ENCODE measurements at places on chromosomes 5 and 9.
A peak's percentile ranks its signal among the peaks of the same experiment; 100 is the strongest.

DNA sequence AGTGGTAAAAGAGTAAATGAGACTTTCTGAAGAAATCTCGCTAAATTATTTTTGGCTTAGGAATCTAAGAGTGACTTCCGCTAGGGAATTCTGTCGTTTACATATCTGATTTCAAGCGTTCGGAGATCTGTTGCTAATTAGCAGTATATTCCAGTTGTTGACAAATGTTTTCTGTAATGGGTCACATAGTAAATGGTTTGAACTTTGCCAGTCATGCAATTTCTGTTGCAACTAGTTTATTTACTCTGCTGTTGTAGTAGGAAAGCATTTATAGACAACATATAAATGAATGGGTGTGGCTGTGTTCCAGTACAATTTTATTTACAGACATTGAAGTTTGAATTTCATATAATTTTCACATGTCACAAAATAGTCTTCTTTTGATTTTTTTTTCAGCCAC lies 57.4 kb upstream of the JAK2 start:
- peak; percentile 13 for DNase-seq

DNA sequence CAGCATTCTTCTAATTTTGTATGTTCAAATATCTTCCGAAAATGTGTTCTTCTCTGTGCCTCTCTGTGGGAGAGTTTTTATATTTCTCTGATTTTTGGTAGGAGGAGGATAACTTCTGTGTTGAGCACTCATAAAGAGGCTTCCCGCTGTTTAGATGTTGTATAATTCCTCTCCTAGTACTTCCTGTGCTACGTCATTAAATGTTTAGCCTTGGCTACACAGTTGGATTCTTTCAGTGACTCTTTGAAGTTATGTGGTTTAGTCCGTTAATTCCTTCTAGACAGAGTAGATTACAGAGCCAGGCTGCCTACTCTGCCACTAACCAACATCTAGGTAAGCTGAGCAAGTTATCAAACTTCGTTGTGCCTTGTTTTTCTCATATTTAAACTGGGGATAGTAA lies 302.6 kb downstream of the OSTF1 start:
- no peak for DNase-seq

DNA sequence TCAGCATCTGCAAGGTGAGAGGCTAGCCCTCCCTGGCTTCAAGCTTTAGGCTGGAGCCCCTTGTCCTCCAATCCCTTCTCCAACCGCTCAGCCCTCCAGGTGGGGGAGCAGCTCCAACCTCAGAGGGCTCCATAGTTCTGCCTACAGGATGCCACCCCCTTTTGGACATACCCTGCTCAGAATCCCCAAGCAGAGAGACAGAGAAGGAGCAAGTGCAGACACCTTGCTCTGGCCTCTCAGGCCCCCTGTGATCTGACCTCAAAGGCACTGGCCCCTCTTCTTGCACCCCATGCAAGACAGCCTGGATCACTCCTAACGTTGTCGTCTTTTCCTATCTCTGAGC lies 101.6 kb downstream of the C5orf15 start:
- DNase-seq, result no peak

DNA sequence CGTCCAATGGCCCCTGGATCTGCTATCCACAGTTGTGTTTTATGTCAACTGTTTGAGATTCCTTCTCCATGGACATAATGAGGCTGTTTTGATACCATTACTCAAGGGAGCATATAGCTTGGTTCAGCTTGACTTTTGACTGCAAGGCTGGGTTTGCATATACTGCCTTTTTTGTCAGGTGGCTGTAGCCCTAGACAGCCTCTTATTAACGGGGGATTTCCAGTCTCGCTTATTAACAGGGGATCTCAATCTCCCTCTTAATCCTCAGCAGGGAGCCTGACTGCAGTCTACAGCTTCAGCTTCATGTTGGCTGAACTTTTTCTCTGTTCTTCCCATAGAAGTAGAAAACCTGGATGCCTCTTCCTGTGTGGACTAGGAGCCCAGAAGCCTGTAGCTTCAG lies 73.7 kb upstream of the TNC start:
- no peak for DNase-seq

GRCh38 chr5:22896152-22896551 lies 43.0 kb upstream of the CDH12 start:
- no peak for DNase-seq

DNA sequence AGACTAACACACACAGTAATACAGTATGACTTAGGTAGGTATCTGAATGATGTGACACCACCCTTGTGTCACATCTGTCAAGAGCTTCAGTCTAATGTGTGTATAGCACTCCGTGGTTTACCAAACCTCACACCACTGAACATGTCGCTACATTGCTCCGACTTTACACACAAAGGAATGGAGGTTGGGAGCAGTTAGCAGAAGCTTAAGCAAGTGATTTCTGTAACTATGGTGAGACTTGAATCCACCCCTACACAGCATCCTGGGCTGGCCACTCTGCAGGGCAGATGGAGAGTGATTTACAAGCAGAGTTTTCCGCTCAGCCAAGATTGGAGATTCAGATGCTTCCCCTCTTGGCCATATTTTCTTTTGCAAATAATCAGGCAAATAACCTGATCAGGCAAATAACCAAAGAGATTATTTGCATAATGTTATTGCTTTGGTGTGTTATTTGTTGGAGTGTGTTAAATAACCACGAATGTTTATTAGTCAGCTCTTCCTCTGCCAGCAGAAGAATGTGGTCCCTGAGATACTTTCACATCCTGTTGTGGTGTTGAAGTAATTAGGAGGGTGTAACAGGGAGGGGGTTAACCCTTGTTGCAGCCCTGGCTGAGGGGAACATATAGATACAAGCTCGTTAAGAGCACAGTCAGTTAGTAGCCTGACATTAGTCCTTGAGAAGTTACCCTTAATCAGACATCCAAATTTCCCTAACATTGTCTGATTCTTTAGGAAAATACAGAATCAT lies 92.8 kb downstream of the SNX18 start:
- DNase-seq, result peak; percentile 52

GRCh38 chr9:70303268-70303667 lies 44.5 kb downstream of the SMC5 start:
- peak; percentile 48 for DNase-seq

DNA sequence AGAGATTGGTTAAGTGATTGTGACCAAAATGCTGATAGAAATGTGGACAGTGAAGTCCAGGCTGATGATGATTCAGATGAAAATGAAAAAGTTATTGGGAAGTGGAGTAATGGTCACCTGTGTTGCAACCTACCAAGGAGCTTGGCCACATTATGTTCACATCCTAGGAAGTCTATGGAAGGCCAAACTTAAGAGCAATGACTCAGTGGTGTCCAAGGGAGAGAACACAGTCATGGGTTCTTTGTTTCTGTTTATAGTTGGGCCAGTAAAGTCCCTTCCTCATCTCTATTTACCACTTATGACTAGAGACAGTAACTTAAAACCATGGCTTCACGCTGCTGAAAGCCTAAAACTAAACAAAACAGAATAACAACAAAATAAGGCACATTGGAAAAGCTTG lies 555.3 kb upstream of the DAB2 start:
- DNase-seq, result no peak
